ENCODE measurements at places on chromosomes 2 and 18.

DNA sequence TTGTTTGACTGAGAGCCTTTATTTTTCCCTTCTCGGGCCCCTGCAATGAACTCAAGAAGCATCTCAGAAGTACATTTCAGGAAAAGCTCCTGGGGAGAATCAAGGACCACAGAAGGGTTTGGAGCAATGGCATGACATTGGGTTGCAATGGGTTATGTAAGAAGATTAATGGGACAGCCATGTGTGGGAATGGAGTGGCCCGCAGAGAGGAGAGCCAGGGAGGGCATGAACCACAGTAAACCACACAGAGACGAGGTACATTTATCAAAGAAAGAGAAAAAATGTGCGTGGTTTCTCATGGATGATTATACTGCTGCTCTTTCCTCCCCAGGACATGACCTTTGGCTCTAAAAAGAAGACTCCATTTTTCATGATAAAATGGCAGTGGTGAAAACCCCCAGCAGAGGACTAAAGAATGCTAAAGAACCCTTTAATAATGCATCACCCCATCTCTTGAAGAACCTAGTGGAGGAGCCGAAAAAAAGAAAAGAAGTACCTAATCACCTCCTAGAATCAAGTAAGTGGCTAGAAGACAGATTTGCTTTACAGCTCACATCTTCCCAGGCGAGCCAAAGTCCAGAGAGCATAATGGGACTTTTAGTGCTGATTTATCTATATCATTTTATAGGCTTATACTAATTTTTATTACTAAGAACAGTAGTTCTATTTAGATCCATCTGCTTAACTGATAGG lies 1.7 kb downstream of the CFAP221 start:
- no peak for DNase-seq

DNA sequence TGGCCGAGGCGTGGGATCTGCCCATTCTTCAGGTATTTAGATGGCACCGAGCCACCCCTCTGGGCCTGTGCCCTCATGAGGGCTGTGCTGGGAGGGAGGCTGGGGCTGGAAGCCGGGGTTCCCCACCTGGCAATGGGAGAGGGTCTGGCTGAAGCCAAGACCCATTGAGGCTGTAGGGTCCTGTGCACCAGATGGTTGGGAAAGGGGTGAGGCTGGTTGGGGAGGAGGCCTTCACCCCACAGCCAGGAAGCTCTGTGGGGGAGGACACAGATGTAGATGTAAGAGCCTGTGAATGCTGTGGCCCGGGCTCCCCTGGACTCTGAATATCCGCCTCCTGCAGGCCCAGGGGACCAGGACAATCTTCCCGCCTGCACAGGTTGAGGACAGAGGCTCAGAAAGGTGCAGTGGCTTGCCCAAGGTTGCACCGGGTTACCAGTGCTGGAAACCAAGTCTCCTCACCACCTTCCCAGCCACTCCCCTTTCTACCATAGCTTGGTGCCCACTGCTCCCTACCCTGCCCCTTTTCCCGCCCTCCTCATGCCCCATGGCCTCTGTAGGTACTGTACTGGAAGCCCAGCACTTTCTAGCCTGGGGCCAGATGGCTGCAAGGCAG lies 49.7 kb downstream of the PDCL3 start:
- no peak for DNase-seq

GRCh38 chr18:46322411-46322891 lies 218.3 kb downstream of the HAUS1 start:
- no peak for DNase-seq

DNA sequence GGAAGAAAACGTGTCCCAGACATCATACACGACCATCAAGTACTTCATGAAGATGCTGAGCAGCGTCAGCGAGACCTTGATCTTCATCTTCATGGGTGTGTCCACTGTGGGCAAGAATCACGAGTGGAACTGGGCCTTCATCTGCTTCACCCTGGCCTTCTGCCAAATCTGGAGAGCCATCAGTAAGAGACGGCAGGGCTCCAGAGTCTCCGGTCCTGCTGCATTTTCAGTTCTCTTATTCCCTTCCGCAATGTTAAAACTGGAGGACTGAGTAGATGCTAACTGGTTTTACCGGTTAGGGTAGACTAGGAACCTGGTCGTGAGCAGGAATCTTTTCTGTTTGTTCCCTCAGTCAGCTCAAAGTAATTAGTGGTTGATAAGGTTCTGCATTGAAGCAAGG lies 32.3 kb downstream of the SLC9A4 start:
- DNase-seq, result no peak

GRCh38 chr18:76725445-76725844 lies 96.9 kb upstream of the ZNF236 start:
- DNase-seq, result no peak

GRCh38 chr2:223042704-223043118 lies 9.3 kb upstream of the KCNE4 start:
- no peak for DNase-seq

DNA sequence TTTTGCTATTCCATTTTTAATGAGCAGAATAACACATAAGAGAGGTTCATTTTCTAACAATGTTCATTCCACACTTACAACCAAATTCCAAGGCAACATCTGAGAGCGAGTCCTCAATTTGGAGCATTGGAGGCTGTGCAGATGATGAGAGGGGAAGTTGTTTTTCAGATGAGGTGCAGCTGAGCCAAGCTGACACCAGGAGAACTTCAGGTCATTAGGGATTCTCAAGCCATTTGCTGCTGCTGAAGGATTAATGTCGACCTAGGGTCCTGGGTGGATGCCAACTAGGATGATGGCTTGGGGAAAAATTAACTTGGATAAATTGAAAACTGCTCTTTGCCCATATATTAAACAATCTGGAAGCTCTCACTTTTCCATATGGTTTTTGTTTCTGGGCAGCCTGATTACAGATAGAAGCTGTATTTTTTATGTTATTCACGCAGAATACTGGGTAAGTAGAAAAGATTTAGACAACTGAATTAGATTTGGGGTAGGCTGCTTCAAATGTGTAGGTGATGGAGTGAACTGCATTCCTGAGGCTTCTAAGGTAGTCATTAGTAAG lies 206.4 kb upstream of the SLC39A10 start:
- DNase-seq, result no peak

DNA sequence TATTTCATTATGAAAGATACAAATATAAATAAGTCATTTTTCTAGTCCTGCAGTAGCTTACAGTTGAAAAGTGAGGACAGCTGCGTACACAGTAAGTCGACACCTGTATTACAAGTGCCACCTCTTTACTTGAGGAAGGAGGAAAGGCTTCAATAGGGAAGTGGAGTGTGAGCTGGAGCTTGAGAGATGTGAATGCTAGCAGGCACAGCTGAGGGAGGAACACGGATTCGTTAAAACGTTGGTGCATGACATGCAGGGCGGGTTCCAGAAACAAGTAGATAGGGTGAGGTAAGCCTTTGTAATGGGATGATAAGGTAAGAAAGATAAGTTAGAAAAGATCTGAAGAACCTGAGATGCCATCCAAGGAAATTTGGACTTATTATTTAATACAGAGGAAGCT lies 98.1 kb upstream of the CSRNP3 start:
- no peak for DNase-seq

DNA sequence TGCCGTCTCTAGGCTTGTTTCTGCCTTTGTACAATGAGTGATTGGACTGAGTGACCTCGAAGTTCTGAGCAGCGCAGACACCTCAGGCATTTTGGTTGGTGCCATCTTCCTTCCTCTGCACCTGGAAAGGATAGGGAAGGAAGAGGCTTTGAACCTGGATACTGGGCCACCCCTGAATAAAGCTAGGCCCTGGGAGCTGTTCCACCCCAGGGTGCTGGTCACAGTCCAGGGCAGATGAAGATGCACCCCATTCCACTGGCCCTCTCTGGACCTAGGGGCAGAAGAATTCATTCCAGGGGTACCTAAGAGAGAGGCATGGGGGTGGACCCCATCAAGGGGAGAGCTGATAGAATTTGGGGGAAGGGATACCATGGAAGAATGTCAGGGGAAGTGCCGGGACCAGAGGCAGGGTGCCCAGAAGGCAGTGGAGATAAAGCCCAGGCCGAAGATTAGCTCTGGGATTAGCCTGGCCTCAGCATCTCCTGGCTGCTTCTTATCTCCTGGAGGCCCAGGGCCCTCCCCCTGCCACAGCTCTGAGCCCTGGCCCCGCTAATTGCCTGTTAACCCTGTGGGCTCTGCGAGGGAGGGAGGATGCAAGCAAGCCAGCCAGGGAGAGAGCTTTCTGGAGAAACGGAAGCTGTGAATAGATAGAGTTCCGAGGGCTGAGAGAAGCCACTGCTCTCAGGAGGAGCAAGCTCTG lies 11.4 kb downstream of the ASIC4 start:
- no peak for DNase-seq

DNA sequence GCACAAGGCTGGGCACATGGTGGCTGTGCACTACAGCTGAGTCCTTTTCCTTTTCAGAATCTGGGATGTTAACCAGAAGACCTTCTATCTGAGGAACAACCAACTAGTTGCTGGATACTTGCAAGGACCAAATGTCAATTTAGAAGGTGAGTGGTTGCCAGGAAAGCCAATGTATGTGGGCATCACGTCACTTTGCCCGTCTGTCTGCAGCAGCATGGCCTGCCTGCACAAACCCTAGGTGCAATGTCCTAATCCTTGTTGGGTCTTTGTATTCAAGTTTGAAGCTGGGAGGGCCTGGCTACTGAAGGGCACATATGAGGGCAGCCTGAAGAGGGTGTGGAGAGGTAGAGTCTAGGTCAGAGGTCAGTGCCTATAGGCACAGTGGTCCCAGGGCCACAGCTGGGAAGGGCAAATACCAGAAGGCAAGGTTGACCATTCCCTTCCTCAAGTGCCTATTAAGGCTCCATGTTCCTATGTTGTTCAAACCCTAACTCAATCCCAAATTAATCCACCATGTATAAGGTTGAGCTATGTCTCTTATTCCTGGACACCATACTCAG lies 2.2 kb downstream of the IL1RN start:
- DNase-seq, result no peak

DNA sequence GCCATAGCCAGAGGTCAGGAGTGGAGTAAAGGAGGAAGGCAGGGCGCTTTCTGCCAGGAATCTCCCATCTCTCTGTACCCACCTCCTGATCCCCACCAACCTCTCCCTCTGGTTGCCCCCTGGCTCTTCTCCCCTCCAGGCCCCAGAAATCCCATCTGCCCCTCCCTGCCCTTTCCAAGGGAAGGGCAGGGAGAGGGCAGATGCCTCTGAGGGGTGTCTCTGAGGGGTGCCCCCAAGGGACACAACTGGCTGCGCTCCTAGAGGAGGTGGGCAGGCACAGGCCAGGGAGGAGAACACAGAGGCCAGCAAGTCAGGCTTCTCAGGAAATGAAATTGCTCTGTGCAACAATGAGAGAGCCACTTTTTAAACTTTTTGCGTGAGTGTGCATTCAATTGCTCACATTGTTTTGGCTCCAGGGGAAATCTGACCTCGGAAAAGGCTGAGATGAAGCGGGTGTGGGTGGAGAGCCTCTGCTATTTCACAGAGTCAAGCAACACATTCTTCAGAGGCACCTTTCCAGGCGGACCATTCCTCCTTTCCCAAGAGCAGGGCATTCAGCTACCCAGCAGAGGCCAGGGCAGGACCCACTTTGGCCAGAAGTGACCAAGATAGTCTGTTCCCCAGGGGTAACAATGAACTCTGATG lies 125.5 kb downstream of the SMAD7 start:
- no peak for DNase-seq

GRCh38 chr2:214995409-214995808 lies 143.0 kb downstream of the ABCA12 start:
- no peak for DNase-seq

DNA sequence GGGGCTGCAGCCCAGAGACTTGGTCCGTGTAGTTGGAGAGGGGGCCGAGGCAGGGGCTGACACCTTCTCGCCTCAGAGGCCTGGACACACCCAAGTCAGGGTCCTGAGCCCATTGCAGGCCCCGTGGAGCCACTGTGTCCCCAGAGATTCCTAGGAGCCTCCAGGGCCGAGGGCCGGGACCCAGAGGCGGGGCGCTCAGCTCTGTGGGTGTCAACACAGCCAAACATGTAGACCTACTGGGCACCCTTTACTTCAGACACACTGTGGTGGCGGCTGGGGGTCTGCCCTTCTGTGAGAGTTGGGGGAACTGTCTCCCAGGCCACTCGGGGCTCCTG lies 459 bp upstream of the ESPNL start:
- no peak for DNase-seq

- peak; percentile 67 for DNase-seq
These were observed at the start of gene DGKD for GRCh38 chr2:233353769-233354499. Gene DGKD, plus strand, starts transcription at chr2:233354494. Its CDS starts 25 bp downstream, at chr2:233354519.

- DNase-seq, result no peak
These were observed 20.6 kb downstream of the TEX44 start for GRCh38 chr2:231613331-231613662.

- DNase-seq, result no peak
These were observed 99.0 kb downstream of the MBD2 start for GRCh38 chr18:54125429-54125828.

All from T-cell (primary cell).